HS-5 (cell line): ENCODE measurements at places on chromosomes 6 and 20.

GRCh38 chr20:45300961-45301360 lies 5.7 kb upstream of the RBPJL start:
- no peak for DNase-seq

- DNase-seq = no peak
These were observed 529 bp upstream of the ENPP4 start for GRCh38 chr6:46129291-46129628.

GRCh38 chr20:36573103-36573797 lies at the start of gene TGIF2:
TGIF2 (plus strand) TSS chr20:36573597; CDS start chr20:36578775, 5,178 bp downstream.
- DNase-seq = peak; percentile 42

DNA sequence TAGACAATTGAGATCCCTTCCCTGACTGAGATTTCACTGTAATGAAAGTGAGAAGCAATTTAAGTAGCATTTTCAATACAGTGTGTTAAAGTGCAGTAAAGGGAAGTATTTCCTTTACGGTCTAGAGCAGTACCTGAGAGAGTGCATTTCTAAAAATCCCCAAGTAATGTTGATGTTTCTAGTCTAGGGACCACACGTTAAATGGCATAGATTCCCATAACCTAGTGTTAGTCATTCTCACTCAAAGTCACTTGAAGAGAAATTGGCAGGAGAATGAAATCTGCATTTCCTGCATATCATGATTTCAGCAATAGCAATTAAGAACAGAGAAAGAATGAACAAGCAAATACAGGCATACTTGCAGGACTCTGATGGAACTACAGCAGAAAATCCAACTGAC lies 67.9 kb downstream of the CGA start:
- no peak for DNase-seq

DNA sequence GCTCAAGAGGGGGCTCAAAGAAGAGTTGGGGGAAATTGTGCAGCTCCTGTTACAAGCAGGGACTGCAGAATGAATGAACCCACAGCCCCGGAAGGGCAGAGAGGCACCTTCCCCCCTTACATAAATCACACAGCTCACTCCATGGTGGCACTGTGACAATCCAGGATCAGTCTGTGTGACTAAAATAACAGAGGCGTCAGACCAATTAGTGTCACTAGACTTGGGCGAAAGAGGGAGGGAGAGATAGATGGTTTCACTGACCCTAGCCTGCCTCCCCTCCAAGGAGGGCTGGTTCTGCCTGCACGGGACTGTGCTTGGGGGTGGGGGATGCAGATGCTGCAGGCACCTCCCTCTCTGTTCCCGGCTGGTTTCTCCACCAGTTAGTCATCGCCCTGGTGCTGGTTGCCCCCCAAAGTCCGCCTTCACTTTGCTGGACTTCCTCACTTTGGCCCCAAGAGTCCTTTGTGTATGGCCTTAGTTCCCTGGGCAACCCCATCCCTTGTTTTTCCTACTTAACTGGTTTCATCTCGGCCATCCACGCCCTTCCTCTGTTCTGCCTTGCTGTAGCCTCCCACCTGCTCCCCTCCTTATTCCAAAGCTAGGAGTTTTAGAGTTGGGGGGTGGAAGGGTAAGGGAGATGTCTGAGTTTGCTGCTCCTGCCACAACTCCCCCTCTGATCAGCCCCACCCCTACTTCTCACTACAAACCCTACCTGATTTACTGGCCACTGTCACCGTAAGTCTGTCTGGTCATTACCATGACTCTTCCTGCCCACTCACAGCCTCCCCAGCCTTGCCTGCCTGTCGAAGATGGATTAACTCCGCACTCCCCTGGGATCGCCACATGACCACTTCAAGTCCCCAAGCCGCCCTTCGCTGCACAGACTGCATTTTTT lies 17.7 kb downstream of the CCDC167 start:
- DNase-seq = no peak

DNA sequence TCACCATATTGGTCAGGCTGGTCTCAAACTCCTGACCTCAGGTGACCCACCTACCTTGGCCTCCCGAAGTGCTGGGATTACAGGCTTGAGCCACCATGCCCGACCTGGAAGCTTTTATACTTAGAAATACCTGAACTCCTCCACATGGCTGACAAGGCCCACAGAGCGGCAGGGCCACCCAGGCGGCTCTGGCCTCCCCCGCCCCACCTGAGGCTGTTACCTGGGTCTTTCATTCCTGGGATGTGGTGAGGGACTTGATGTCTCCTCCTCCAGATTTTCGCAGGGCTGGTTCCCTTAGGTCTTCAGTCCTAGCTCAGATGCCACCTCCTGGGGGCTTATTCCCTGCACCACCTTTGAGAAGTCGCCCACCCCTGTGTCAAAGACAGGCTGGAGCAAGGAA lies 152.1 kb downstream of the LY86 start:
- no peak for DNase-seq

GRCh38 chr20:35254448-35254999 lies 23.4 kb downstream of the MMP24OS start:
- DNase-seq = no peak

- no peak for DNase-seq
These were observed 58.3 kb downstream of the LAMP5 start for GRCh38 chr20:9572670-9573069.

GRCh38 chr6:91802431-91802830 lies 1215.6 kb upstream of the MAP3K7 start:
- no peak for DNase-seq

DNA sequence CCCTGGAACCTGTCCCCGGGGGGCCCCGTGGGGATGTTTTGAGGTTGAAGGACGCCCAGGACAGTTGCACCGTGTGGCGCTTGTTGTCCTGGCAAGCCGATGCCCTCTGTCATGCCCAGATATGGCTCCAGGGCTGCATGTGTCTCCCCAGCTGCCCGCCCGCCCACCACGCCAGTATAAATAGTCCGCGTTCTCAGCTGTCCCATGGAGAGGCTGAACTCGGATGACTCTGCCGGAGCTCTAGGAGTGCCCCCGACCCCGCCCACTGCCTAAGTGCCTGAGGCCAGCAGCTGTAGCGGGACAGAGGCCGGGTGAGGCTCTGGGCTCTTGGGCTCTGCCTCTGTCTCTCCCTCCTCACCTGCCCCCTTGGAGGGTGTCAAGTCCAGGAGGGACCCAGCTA lies 83.0 kb upstream of the GATA5 start:
- no peak for DNase-seq

DNA sequence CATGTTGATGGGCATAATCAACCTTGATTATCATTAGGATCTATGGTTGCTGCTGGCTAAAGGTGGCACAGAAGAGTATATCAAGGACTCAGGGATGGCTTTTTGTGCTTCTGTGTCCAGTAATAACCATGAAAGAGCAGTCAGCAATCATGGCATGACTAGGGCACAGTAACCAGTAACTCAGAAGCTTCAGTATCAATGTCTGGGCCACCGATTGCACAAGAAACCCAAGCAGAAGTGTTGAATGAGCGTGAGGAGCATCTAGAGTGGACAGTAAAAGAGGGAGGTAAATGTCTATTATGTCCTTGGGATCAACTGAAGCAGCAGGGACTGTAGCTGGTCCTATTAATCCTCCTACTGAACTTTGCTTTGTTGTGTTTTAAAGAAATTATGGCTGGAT lies 81.5 kb upstream of the F13A1 start:
- DNase-seq = no peak
